CD8-positive, alpha-beta memory T cell (primary cell): ENCODE measurements at places on chromosomes 13 and 19.
A peak's percentile ranks its signal among the peaks of the same experiment; 100 is the strongest.

DNA sequence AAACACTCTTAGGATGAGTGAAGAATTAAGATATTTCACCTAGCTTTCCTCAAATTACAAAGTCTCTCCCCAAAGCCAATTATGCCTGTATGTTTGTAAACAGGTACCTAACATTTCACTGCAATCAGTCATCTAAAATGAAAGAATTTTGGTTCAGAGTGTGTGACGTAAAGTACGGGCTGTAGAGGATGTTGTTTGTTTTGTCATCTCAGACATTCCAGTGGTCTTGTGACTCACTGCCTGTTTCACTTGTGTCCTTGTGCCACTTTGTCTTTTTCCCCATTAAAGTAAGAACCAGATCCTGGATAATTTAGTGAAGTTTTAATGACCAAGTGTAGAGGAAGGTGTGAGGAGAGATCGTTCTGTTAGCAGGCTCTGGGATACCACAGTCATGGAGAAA, 28.6 kb upstream of the EID2 start:
- DNase-seq, result no peak

- DNase-seq, result no peak
Observed at GRCh38 chr19:56084835-56085536, 36.1 kb downstream of the ZNF787 start.

DNA sequence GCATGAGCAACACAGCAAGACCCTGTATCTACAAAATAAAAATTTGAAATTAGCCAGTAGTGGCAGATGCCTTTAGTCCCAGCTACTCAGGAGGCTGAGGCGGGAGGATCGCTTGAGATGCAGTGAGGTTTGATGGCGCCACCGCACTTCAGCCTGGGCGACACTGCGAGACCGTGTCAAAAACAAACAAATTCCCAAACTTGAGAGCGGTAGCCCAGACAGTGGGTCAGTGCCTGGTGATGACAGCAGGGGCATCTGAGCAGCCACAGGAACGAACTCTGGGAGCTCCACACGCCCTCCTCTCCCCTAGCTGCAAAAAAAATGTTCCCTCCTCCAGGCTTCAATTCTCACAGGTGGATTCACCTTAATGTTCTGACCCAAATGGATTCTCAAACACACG, 14.1 kb downstream of the ZNF490 start:
- no peak for DNase-seq

- no peak for DNase-seq
Observed at GRCh38 chr13:107078229-107078765, 510.4 kb upstream of the ARGLU1 start.

DNA sequence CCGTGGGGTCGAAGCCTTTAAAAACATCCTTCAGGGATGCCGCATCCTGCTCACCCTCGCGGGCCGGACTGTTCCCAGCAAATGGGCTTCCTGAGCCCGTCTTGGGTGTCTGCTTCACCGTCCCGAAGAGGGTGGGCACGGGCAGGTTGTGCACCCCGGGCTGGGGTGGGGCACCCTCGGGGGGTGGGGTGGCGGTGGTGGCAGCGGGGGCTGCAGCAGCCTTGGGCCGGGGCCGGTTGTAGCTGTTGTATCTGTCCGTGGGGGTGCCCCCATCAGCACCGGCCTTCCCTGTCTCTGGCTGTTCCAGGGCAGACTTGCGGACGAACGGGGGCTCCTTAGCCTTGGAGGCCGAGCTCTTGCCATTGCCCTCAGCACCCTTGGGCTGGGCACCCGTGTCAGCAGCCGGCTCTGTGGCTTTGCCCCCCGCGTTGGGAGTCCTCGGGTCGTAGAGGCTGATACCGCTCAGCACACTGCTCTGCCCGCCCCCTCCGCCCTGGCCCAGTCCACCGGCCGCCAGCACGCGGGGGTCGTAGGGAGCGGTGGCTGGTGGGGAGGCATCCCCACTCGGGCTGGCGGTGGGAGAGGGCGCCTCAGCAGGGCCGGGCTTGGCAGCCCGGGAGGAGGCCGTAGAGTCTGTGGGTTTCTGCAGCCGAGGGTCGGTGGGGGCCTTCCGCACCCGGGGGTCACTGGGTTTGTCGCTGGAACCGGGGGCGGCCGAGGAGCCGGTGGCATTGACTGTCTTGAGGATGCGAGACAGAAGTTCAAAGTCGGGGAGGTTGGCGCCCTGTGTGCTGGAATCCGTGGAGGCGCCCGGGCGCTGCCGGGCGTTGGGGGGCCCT, 18.2 kb upstream of the TMEM160 start:
- no peak for DNase-seq

- DNase-seq, result no peak
Observed at GRCh38 chr13:109198585-109198984, 569.2 kb downstream of the MYO16 start.

GRCh38 chr13:48539550-48539949, 6.7 kb upstream of the RCBTB2 start:
- no peak for DNase-seq

- no peak for DNase-seq
Observed at GRCh38 chr19:7242601-7243258, 51.5 kb downstream of the INSR start.

- DNase-seq, result no peak
Observed at GRCh38 chr13:107551521-107551920, 663.8 kb downstream of the LIG4 start.

DNA sequence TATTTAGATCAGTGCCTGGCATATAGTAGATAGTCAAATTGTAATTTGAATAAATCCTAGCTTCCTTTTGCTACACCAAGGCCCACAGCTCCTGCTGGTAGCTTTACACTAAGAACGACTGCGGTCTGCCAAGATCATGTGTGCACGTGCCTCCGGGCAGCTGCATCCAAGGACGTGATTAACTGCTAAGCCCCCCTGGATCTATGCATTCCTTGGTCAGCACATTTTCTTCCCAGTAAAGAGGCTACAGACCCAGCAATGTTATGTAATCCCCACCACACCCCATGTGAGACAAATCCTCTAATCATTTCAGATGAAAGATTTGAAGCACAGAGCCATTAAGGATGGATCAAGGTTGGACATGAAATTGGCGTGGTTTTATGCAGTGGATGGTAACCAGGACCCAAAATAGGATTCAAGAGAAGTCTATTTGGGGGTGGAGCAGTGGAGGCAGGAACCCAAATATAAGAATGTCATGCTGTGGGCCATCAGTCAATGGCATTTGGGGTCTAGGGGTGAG, 65.2 kb upstream of the PEG3 start:
- DNase-seq, result no peak

DNA sequence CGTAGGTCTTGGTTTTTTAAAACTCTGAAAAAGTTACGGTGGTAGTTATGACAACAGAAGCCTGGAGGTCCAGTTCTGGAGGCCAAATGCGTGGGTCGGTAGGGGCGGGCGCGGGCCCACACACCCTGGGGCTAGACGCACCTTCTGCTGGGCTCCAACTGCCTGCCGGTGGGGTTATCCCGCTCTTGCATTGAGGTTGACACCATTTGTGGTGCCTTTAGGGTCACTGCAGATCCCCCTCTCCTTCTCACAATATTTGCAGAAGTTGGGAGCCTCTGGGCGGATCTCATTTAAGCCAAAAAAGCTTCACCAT, 81.6 kb downstream of the CHST8 start:
- peak; percentile 34 for DNase-seq

- no peak for DNase-seq
Observed at GRCh38 chr13:33257841-33258807, 27.4 kb downstream of the STARD13 start.

GRCh38 chr19:336067-336614, 8.5 kb downstream of the MIER2 start:
- no peak for DNase-seq

GRCh38 chr13:25046985-25047511, 48.9 kb upstream of the PABPC3 start:
- no peak for DNase-seq

DNA sequence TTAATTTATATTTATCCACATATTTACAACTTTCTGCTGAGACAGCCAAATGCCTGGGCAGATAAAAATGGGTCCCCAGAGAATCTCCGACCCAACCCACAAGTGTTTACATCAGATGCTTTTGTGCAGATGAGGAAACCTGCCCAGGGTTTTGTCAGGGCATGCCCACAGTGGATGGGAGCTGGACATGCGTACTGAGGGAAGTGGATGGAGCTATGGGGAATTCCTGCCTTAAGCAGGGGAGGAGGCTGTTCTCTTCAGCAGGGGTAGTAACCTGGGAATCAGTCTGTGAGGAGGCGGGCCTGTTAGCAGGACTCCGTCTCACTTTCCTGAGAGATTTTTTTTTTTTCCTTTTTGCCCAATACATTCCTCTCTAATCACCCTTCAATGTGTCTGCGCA, 122.9 kb downstream of the RFC3 start:
- no peak for DNase-seq

DNA sequence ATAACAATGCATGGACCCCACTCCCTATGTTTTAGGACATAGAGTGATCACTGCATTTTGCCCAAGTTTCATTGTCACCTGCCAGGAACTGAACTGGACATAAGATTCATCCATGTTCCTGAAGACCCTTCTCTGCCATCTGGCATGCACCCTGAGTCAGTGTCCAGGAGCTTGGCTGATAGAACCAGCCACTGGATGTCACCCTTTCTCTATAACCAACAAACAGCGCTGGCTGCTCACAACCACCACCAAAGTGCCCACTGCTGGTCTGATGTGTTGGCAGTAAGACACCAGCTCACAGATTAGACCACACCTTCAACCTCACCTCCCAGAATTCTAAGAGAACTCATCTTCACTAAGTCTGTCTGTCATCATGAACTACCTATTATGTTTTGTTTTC, 333.4 kb downstream of the ITGBL1 start:
- no peak for DNase-seq

GRCh38 chr13:75637181-75637750, 1.1 kb downstream of the LMO7 start:
- no peak for DNase-seq

DNA sequence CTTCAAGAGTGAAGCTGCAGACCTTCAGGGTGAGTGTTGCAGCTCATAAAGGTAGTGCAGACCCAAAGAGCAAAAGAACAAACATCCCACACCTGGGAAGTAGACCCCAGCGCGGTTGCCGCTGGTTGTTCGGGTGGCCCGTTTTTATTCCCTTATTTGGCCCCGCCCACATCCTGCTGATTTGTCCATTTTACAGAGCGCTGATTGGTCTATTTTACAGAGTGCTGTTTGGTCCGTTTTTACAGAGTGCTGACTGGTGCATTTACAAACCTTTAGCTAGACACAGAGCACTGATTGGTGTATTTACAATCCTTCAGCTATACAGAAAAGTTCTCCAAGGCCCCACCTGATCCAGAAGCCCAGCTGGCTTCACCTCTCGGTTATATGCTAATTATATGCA, 1.0 kb downstream of the SCGB2B2 start:
- no peak for DNase-seq

GRCh38 chr19:44111910-44112463, 1.2 kb upstream of the ZNF225 start:
- no peak for DNase-seq

DNA sequence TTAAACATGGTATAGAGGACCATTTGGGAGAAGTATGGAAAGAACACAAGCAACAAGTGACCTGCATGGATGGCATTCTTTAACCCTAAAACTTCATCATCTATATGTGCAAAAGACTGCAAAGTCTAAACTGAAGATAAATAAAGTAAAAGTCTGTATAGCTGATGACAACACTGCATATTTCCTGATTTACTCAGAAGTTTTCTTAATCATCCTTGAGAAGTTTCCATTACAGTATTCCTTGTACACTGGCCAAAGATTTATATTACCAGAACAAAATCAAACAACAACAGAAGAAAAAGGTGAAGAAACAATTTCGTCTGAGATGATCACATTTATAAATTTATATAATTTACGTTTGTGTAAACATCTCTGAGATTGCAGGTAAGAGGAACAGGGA, 805.7 kb downstream of the PCDH9 start:
- DNase-seq, result no peak

DNA sequence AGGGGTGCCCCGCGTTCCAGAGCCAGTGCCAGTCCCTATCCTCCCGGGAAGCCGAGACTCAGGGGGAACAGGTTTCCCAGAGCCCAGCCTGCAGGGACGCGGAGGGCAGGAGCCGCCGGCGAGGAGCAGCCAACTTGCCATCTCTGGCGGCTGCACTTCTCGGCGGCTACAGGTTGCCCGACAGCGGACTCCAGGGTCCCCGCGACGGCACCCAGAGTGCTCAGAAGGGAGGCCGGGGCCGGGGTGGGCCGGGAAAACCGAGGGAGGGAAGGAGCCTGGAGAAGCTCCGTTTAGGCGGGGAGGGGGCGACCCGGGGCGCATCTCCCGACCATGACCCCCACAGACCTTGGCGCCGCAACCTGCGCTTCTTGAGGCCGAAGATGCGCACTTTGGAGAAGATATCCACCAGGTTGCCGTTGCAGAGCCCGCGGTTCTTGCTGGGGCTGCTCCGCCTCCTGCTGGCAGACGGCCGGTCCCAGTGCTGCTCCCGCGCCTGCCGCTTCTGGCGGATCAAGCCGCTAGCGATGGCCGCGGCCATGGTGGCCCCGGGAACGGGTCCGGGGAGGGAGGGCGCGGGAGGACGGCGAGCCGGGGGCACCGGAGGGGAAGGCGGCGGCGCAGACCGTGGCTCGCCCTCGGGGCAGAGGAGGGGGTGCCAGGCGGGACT, 463.8 kb downstream of the ITGBL1 start:
- no peak for DNase-seq

GRCh38 chr13:63643543-63643942, 2227.9 kb upstream of the PCDH20 start:
- DNase-seq, result no peak

DNA sequence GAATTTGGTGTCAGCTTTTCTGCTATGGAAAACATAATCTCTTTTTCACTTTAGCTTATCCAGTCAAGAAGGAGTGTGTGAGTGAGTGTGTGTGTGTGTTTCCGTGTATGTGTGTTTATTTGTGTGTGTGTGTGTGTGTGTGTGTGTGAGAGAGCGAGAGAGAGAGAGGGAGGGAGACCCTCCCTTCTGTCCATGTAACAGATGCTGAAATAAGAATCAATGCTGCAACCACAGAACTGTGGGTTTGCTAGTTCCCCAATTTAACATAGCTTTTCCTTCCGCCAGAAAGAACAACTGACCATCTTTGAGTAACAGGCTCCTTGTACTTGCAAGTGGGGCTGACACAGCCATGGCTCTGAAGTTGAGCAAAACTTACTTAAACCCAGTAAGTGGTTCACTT, 5.2 kb downstream of the LCP1 start:
- no peak for DNase-seq

- no peak for DNase-seq
Observed at GRCh38 chr13:95212983-95213850, 88.0 kb downstream of the ABCC4 start.

DNA sequence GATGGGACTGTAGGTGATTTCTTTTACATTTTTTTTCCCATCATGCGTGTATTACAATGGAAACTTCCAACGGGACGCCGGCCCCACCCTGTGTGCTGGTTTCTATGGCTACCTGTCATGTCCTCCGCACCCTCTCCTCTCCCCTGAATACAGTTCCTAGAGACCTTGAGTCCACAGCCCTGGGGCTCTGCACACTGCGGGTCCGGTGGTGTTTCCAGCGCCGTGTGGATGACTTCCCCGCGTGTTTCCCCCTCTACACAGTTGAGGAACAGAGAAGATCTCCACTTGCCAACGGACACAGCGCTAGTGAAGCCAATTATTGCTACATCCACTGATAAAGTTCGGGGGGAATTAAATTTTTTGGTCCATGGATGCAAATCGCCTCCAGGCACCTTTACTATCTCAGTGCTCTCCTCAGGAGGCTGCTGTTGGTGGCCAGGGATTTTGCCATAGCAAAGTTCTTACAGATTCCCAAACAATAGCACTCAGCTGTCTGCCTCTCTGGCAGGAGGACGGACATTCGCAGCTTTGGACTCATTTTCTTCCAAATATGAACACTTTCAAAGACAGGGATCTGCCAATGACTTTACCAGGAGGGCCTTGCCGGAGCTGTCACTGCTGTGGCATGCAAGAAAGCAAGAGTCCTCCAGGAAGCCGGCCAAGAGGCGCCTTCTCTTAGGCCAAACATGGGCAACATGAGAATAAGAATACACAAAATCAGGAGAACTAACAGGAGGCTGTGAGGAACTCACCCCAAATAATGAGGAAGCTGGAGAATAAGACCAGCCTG, 39.3 kb upstream of the GAS6 start:
- DNase-seq, result no peak
